ENCODE measurements at places on chromosomes 11 and 22.

- DNase-seq: peak; percentile 69
Observed at GRCh38 chr11:64810271-64810890, at the start of gene MEN1. TSS of gene MEN1 (minus strand) at chr11:64810551. CDS start at chr11:64810109, 442 bp downstream.

DNA sequence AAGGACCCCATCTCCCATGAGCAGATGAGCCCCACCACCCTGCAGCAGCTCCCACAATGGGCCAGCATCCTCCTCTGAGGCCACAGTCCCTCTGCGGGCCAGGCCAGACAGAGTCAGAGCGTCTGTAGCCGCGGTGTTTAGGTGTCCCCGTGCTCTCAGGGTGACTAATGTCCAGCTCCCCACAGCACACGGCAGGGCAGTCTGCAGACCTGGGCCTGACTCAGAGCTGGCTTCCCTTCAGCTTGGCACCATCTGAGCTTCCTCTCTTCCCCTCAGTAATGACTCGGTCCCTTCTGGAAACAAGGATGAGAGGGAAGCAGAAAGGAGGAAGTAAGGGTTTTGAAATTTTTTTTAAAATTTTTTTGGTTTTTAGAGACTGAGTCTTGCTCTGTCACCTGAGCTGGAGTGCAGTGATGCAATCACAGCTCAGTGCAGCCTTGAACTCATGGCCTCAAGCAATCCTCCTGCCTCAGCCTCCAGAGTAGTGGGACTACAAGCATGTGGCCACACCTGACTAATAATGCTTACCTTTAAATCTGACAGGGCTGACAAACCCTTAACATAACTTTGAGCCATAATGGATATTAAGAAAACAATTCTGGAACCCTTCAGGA is 28.5 kb downstream of the LRRC74B start:
- no peak for DNase-seq

GRCh38 chr11:92236856-92237255 is 12.2 kb downstream of the FAT3 start:
- DNase-seq: no peak

DNA sequence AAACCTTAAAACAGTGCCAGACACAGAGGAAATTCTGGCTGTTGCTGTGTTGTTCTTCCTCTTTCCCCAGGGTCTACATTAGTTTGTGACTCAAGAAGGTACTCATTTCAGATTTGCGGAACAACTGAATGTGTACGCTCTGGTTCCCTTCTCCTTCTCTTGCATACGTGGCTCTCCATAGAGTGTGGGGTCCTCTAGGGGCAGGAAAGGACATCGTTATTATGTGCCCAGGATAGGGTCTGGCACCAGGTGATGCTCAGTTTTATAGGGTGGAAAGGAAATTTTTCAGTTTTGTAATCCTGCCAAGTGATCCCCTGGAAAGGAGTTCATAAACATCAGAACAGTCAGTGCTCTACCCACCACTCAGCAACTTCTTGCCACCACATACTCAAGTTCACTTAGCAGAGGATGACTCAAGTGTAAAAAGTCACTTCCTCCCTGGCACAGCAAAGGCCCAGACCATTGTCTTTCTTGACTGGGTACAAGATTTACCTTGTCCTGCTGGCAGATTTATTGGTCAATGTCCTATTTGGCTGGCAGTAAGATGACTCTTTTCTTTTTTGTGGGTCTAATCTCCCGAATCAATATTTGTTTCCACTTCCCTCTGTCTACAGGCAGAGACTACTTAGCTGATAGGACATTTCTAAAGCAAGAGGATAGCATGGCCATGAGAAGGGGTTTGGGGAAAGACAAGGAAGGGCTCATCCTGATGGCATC is 246.0 kb upstream of the TENM4 start:
- DNase-seq: no peak

GRCh38 chr11:61690706-61691379 is 10.7 kb downstream of the DAGLA start:
- DNase-seq: no peak

All from effector CD4-positive, alpha-beta T cell (primary cell).